ENCODE measurements at places on chromosomes 6 and 20. TPM values are rescaled to one million over a fixed set of nuclear protein-coding genes. Genes with fewer than 3 reads are reported as not detected.

GRCh38 chr20:37359836-37360235, 13.9 kb downstream of the SRC start:
- H3K4me3 ChIP-seq, result no peak overlapping the region
- H3K27ac ChIP-seq, result no peak overlapping the region
- no peak for DNase-seq
- H3K4me1 ChIP-seq, result peaks cover 6% of the 10 kb centered on the region

DNA sequence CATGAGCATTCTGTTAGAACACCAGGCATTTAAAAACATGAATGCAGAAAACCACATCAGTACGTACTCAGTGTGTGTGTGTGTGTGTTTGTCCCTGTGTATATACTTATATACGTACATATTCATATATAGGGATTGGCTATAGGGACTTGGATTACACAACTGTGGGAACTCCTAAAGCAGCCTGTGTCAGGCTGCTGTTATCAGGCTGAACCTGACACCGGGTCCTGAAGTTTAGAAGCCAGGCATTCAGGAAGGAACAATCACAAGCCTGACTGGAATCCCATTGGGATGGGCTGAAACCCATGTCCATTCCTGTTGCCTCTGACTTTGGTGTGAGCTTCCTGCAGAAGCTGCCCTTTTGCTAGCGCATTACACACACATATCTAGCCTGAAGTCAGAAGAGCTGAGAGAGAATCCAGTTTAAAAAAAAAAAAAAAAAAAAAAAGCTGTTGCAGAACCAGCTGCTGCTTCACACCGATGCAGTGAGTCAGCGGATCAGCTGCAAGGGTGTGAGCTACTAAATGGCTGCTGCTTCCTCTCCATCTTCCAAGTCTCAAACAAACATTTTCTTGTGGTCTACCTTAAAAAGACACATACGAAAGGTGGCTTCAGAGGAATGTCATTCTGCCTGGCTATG, 348.1 kb downstream of the THBS2 start:
- H3K27me3 ChIP-seq, result no peaks in the 10 kb centered on the region
- H3K36me3 ChIP-seq, result no peaks in the 10 kb centered on the region
- no peak overlapping the region for H3K4me3 ChIP-seq
- no peaks in the 10 kb centered on the region for H3K4me1 ChIP-seq
- no peak for DNase-seq

GRCh38 chr20:53734006-53734688, 140.5 kb upstream of the ZNF217 start:
- no peaks in the 10 kb centered on the region for H3K4me1 ChIP-seq
- no peak overlapping the region for H3K27ac ChIP-seq
- no peaks in the 10 kb centered on the region for H3K27me3 ChIP-seq
- no peak overlapping the region for H3K4me3 ChIP-seq
- no peaks in the 10 kb centered on the region for H3K36me3 ChIP-seq

DNA sequence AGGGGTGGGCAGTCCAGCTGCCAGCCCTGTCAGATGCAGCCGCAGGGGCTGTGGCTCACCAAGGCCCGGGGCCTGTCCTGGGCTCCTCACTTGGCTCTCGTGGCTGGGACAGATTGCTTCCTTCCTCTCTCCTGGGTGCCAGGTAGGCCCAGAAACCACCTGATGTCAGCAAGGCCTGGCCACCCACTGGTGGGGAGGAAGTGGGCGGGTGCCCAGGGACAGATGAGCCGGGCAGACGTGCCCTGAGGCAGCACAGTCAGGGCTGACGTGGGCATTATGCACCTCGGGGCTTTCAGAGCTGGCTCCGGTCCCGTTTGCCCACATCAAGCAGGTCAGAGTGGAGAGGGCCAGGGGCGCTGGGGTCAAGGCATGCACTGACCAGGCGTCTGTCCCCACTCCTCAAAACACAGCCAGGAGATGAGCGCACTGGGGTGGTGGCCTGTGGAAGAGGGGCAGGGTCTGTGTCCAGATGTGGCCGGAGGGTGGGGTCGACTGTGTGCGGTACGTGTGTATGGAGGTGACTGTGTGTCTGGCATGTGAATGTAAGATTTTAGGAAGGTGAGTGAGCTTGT, 133.2 kb upstream of the PTPN1 start:
- no peak overlapping the region for H3K4me3 ChIP-seq
- no peaks in the 10 kb centered on the region for H3K4me1 ChIP-seq
- DNase-seq, result no peak
- H3K36me3 ChIP-seq, result no peaks in the 10 kb centered on the region

DNA sequence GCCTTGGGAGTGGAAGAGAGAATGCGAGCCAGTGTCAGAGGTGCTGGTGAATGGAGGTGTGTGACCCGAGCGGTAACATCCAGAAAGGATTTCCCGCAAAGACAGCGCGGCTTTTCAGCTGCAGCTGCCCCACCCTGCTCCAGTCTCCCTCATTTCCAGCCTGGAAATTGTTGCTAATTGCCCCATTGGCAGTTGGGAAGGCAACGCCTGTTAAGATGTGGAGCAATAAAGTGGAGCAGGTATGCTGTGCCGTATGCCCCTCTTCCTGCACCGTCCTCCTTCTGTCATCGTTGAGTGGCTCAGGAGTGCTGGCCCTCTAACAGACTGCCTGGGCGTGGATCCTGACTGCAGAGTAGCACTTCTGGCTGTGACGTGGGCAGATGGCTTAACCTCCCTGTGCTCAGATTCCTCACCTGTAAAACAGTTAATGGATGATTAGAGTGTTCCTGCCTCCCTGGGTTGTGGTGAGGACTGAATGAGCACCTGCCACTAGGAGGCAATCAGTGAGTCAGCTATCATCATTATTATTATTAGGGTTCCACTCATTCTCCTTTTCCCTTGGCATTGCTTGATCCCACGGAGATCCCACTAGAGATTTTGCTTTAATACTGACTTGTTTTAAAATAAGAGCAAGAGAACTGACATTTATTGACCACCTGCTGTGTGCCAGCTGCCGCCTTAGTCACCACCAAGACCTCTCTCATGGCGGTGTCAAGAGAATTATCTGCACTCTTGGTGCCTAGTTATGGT, 11.7 kb downstream of the ARFGEF2 start:
- DNase-seq, result peak; percentile 89
- no peaks in the 10 kb centered on the region for H3K27me3 ChIP-seq
- peak overlapping the region; percentile 82 for H3K27ac ChIP-seq
- H3K4me1 ChIP-seq, result peaks cover 19% of the 10 kb centered on the region
- H3K4me3 ChIP-seq, result no peak overlapping the region

DNA sequence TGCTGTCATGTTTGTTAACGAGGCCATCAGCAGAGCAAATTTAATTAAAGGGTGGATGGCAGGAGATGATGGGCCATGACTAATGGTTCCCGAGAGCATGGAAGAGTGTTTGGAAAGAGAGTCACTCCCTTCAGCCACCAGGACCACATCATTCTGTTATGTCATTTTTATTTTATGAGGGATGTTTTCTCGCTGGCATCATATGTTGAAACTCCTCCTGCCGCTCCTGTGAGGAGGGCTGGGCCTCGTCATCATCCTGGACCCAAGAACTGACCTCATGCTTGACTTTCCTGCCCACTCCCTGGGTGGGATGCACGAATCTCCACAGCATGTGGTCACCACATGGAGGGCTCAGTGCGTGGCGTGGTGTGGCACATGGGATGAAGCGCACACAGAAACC, 86.4 kb upstream of the FRMD1 start:
- H3K4me1 ChIP-seq, result no peaks in the 10 kb centered on the region
- DNase-seq, result peak; percentile 20
- H3K27me3 ChIP-seq, result no peaks in the 10 kb centered on the region
- no peak overlapping the region for H3K27ac ChIP-seq

DNA sequence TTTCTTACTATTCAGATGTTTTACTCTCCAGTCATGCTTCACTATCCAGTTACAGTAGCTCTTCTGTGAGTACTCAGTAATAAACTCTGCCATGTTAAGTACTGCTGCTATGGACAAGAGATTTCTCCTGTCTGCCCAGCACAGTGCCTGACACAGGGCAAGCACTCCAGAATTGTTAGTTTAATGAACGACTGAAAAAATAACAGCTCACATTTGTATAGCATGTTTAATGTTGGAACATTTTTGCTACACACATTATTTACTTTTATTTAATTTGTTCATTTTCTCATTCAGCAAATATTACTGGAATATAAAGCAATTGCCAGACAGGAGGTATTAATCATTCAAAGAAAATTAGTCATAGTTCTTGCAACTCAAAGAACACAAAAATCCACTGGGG, 142.6 kb upstream of the HMGN3 start:
- no peak for DNase-seq
- H3K27me3 ChIP-seq, result no peaks in the 10 kb centered on the region
- H3K27ac ChIP-seq, result no peak overlapping the region
- H3K4me1 ChIP-seq, result no peaks in the 10 kb centered on the region
- no peak overlapping the region for H3K4me3 ChIP-seq

GRCh38 chr6:14276667-14277404, 159.3 kb downstream of the CD83 start:
- no peak overlapping the region for H3K4me3 ChIP-seq
- no peaks in the 10 kb centered on the region for H3K4me1 ChIP-seq
- H3K27me3 ChIP-seq, result no peaks in the 10 kb centered on the region
- H3K27ac ChIP-seq, result peak overlapping the region; percentile 40
- H3K36me3 ChIP-seq, result no peaks in the 10 kb centered on the region
- DNase-seq, result no peak

- DNase-seq, result no peak
- no peak overlapping the region for H3K4me3 ChIP-seq
- no peaks in the 10 kb centered on the region for H3K4me1 ChIP-seq
- H3K27me3 ChIP-seq, result no peaks in the 10 kb centered on the region
Measured at GRCh38 chr20:58147628-58148370, 80.7 kb downstream of the ANKRD60 start.

DNA sequence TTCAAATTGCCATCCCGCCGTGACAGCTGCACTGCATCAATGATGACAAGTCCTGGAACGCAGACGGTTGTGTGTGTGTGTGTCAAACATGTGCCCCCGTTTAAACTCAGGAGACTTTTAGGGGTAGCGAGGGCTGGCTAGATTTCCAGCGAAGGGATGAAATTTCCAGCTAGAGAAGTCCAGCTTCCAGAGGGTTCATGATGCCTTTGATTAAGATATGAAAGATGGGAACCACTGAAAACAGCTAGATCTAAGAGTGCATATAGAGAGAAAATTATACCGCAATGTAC, 644 bp downstream of the KIZ start:
- no peak for DNase-seq
- H3K27me3 ChIP-seq, result no peaks in the 10 kb centered on the region
- H3K27ac ChIP-seq, result no peak overlapping the region
- H3K4me1 ChIP-seq, result no peaks in the 10 kb centered on the region
- no peaks in the 10 kb centered on the region for H3K36me3 ChIP-seq

- peaks cover 5% of the 10 kb centered on the region for H3K4me1 ChIP-seq
- no peak overlapping the region for H3K4me3 ChIP-seq
- peak overlapping the region; percentile 33 for H3K27ac ChIP-seq
- no peak for DNase-seq
- no peaks in the 10 kb centered on the region for H3K27me3 ChIP-seq
Measured at GRCh38 chr20:5652626-5653553, 97.3 kb upstream of the SHLD1 start.

GRCh38 chr6:13847326-13848050, 33.1 kb upstream of the MCUR1 start:
- H3K27me3 ChIP-seq, result no peaks in the 10 kb centered on the region
- H3K4me3 ChIP-seq, result no peak overlapping the region
- DNase-seq, result no peak
- no peak overlapping the region for H3K27ac ChIP-seq
- no peaks in the 10 kb centered on the region for H3K36me3 ChIP-seq

DNA sequence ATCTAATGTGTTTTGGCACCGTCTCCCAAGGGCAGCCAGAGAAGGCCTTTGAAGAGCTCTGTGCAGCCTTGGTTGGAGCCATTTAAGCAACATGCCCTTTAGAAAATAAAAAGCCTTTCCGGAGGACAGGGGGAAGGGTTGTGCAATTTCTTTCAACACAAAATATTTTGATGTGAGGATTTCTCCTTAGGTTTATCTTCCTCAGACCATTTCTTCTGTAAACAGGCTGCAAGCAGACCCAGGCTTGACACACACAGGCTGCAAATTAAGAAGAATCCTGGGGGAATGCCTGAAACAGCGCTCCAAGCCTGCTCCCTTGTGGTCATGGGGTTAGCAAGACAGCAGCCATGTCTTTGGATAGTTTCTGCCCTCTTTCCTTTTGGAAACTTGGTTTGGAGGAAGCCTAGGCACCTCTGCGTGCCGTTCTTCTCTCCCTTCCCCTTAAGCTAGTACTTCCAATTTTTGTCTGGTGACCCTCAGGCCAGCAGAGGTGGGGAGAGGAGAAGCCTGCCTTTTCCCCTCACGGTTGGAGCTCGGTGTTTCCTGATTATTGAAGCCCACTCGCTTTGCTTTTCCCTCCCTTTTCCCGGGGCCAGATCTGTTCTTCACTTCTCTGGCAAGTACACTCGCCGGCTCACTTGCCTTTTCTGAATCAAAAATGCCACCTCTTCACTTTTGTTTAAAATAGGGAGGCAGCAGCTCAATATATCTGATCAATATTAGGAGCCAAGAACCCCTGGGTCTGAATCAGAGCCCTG, 39.6 kb upstream of the NOX3 start:
- peak overlapping the region; percentile 58 for H3K27ac ChIP-seq
- H3K4me1 ChIP-seq, result no peaks in the 10 kb centered on the region
- DNase-seq, result peak; percentile 20
- no peaks in the 10 kb centered on the region for H3K27me3 ChIP-seq
- no peak overlapping the region for H3K4me3 ChIP-seq

DNA sequence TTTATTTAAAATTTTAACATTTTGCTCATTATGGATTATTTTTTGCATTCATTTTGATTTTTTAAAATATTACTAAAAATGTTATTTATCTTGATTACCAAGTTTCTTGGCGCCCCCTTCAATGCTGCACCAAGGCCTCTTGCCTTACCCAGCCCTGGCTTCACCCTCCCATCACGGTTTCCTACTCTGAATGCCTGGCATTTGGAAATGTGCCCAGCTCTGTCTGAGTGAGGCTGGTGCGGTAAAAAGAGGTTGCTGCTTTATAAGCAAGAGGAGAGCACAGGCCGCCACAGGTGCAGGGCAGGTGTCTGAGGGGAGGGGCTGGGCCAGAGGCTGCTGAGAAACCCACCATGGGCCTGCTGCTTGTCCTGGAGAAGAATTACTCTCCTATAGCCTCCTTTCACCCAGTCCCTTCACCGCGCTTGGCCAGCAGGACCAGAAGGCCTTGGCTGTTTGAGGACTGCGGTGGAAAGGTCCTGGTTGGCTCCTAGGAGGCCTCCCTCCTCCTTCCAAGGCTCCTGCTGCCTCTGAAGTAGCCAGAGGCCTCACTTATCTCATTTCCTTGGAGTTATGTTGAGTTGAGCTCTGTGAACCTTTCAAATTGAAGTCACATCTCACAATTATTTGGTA, 62.6 kb downstream of the BANF2 start:
- no peak overlapping the region for H3K4me3 ChIP-seq
- H3K36me3 ChIP-seq, result no peaks in the 10 kb centered on the region
- H3K27ac ChIP-seq, result no peak overlapping the region
- H3K4me1 ChIP-seq, result no peaks in the 10 kb centered on the region
- no peak for DNase-seq

PRRC2A gene
- total RNA-seq, result 171 TPM

TFAP2A gene
- 0.99 TPM for total RNA-seq

PSMG4 gene
- 21.6 TPM for total RNA-seq

ADTRP gene
- total RNA-seq, result 79.9 TPM

PLN gene
- 1.3 TPM for total RNA-seq

CLVS2 gene
- total RNA-seq, result 0.05 TPM

OOEP gene
- not detected for total RNA-seq

All from colonic mucosa (tissue), 4 donors.